Left colon (tissue), 2 donors: ENCODE measurements at places on chromosomes 1 and 21. TPM values are rescaled to one million over a fixed set of nuclear protein-coding genes. Genes with fewer than 3 reads are reported as not detected.

GRCh38 chr1:7561331-7561921, 209.7 kb upstream of the VAMP3 start:
- no peak for DNase-seq

GRCh38 chr1:26021647-26022403, at the start of gene EXTL1:
EXTL1 (plus strand) TSS chr1:26021775; CDS start chr1:26022647, 872 bp downstream.
- DNase-seq = no peak

GRCh38 chr1:12006167-12006921, 13.0 kb upstream of the MIIP start:
- no peak for DNase-seq

Gene HTR1D
- 0.46 TPM for total RNA-seq

DNA sequence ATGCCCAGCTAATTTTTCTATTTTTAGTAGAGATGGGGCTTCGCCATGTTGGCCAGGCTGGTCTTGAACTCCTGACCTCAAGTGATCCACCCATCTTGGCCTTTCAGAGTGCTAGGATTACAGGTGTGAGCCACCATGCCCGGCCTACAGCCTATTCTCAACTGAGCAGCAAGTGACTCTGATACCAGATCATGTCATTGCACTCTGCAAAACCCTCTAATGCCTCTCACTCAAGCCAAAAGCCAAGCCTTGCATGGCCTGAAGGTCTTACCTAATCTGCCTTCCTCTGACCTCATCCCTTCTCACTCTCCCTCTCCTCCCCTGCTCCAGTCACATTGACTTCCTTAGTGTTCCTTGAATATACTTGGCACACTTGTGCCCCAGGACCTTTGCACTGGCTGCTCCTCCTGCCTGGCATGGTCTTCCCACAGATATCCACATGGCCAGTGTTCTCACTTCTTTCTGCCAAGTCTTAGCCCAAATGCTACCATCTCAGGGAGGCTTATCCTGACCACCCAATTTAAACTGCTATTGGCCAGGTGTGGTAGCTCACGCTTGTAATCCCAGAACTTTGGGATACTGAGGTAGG, 8.2 kb upstream of the ASAP3 start:
- no peak for DNase-seq

DNA sequence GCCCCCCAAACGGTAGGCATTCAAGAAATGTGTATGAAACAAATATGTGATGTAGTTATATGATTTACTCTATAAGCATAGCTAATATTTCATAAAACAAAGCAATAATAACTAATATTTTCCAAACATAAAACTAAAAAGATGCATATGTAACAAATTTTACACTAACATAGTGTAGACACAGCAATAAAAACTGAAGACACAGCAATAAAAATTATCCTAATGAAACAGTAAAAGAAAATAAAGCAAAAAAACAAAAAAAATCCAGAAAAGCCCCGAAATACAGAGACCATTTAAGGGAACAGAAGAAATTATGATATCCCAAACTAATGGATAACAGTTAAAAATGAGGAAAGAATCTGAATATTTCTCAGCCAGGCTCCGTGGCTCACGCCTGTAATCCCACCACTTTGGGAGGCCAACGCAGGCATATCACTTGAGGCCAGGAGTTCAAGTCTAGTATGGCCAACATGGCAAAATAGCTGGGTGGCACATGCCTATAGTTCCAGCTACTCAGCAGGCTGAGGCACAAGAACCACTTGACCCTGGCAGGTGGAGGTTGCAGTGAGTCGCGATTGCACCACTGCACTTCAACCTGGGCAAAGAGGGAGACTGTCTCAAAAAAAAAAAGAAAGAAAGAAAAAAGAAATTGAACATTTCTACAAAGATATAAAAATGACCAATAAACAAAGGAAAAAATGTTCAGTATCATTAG, 38.2 kb upstream of the PSMG1 start:
- DNase-seq = no peak

DNA sequence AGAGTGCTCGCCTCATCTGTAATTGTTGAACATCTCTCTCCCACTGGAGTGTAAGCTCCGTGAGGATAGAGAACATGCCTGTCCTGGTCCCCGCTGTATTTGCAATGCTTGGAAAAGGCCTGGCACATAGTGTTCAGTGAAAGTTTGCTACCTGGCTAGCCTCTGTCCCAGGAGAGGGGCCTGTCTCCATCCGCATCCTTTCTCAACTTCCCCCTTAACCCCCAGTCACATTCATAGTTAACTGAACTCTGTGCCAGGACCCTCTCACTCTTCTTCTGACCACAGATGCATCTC, 15.2 kb downstream of the SPOCD1 start:
- DNase-seq = no peak

DNA sequence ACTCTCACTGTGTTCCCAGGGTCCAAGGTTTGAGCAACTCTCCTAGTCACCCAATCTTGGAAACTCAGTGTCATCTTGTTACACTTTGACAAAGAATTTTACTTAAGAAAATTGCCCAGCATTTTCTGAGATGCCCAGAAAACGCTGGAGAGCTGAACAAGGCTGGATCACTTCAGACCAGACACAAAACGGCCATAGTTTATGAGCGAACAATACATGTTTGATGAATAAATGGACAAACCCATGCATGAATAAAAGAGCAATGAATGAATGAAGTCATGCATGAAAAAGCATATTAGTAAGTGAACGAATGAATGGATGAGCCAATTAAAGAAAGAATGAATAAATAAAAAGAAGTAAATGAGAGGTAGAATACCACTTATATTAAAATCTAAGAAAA, 103.8 kb downstream of the MATN1 start:
- DNase-seq = no peak

DNA sequence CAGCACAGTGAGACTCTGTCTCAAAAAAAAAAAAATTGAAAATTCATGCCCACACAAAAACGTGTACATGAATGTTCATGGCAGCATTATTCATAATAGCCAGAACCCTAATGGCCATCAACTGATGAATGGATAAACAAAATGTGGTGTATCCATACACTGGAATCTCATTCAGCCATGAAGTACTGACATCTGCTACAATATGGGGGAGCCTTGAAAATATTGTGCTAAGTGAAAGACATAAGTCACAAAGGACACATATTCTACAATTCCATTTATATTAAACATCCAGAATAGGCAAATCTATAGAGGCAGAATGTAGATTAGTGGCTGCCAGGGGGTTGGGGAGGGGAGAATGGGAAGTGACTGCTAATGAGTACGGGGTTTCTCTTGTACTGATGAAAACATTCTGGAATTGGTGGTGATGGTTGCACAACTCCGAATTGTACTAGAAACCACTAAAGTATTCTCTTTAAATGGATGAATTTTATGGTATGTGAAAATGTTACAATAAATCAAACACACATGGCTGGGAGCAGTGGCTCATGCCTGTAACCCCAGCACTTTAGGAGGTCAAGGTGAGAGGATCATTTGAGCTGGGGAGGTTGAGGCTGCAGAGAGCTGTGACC, 33.0 kb upstream of the KCNN3 start:
- DNase-seq = no peak

Gene SLAMF9
- total RNA-seq = not detected

- DNase-seq = no peak
Measured at GRCh38 chr21:24255591-24255990, 1351.7 kb downstream of the MRPL39 start.

GRCh38 chr1:86865973-86866637, 47.8 kb downstream of the SELENOF start:
- DNase-seq = no peak

DNA sequence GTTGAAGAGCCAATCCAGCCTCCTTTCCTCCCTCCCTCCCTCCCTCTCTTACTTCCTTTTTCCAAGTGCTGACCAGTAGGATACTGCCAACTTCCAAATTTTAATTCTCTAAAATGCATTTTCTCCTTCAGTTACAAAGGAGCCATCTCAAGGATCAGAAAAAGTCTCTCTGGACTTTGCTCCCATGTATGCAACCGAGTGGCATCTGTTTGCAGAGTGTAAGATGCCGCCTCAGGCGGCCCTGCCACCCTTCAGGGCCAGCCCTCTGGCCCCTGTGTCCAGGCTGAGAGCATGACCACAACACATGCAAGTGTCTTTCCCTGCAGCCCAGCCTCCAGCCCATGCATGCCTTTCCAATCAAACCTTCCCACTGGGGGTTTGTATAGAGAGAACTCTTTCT, 205.3 kb upstream of the RAB4A start:
- no peak for DNase-seq

DNA sequence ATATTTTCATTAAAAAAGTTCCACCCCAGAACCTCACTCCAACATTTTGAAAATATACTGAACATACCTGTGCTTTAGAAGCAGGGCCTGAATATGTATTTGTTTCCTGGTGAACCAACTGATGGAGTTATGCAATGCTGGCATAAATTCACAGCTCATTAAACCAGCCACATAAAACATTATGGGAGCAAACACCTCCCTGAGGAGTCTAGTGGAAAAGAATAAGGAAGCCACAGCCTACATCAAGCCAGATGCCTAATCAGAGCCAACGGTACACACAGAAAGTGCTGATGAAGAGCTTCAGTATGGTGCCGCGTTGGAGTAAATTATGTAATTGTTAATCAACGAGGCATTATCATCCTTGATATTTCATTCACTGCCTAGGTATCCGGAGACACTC, 199.5 kb downstream of the AJAP1 start:
- DNase-seq = no peak

GRCh38 chr1:233208687-233209086, 86.8 kb downstream of the PCNX2 start:
- DNase-seq = no peak

DNA sequence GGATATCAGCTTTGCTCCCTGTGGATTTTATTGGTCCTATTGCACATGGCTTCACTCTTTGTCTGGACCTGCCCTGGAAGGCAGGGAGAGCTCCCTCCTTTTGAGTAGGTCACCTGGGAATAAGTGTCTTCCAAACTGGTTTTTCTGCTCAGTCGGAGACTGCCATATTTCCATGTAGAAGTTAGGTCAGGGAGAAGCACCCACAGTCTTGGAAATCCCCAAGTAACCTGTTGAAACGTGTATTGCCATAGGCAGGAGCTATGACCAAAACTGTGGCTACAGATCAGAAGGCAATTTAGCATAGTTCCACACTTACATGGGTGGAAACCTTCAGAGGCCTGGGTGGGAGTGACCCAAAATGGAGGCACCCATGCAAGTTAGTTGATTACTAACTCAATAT, 3.5 kb upstream of the GNG12 start:
- DNase-seq = no peak

GRCh38 chr1:240287722-240288121, 196.0 kb downstream of the FMN2 start:
- no peak for DNase-seq

DNA sequence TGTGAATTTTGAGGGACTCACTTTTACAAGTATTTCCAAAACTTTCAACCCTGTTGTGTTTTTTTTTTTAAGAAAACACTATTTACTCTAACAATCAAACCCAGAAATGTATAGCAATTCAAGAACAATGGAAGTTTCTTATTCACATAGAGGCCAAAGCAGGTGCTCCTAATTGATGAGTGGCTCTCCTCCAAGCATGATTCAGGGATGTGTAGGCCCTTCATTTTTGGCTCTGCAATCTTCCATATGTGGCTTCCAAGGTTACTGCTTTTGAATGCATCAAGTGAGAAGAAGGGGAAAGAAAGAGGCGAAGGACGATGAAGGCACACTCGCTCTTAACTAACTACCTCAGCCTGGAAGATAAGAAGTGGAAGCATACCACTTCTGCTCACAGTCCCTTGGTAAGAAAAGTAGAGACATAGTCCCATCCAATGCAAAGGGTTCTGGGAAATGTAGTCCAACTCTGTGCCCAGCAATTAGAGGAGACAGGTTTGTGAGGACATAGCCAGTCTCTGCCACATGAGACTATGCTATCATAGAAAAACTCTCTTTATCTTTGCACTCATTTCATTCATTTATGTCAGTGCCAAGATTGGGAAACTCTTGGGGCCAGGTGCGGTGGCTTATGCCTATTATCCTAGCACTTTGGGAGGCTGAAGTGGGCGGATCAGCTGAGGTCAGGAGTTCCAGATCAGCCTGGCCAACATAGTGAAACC, 46.0 kb downstream of the OPTC start:
- DNase-seq = no peak

DNA sequence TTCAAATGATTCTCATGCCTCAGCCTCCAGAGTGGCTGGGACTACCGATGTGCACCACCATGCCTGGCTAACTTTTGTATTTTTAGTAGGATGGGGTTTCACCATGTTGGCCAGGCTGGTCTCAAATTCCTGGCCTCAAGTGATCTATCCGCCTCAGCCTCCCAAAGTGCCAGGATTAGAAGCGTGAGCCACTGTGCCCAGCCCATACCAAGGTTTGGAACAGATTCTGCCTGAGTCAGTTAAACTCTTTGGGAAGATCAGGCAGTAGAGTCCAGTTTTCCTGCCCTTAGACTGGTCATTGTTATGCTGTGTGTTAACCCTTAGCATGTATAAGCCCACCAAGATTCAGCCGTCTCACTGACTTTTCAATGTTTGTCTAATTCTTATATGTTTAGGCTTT, 48.3 kb upstream of the LYPLAL1 start:
- no peak for DNase-seq

- no peak for DNase-seq
Measured at GRCh38 chr1:2949966-2950925, 71.0 kb upstream of the ACTRT2 start.

GRCh38 chr1:38848071-38848470, 11.5 kb downstream of the RRAGC start:
- no peak for DNase-seq

DNA sequence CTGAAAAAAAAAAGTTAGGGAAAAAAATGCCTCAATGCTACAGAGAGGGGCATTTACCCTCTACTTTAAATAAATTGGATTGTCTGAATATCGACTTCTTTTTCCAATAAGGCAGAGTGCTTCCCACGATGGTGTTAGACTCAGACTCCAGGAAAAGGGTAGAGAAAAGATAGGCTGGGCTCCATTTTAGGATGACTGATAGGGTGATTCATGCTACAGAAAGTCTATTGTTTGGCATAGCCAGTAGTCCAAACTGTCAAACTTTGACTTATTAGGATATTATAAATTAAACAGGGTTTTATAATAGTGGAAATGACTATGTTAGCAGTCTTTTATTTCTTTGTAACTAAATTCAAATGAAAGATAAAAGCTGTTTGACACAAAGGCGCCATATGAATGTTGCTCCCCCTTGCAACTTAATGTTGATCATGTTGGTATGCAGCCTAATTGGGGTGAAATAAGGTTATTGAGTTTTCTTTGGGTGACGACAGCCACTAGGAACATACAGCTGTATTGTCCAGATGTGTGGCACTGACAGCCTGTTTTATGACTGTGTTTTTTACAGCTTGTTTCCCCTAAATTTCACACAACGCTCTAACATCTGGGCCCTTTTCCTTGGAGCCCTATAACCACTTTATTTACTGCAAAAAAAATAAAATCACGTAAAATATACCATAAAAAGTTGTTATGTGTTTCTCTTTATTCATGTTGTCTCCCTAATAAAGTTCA, 69.3 kb downstream of the SPAG17 start:
- no peak for DNase-seq

Gene FMO1
- not detected for total RNA-seq

GRCh38 chr1:114337417-114337816, 173.6 kb downstream of the TRIM33 start:
- DNase-seq = no peak

- DNase-seq = no peak
Measured at GRCh38 chr1:184953600-184954219, 20.6 kb downstream of the NIBAN1 start.
